ENCODE measurements at places on chromosomes 7 and 10.

- DNase-seq: no peak
Measured at GRCh38 chr10:47244560-47245500, 55.2 kb upstream of the GDF10 start.

GRCh38 chr7:156456503-156457115, 184.0 kb upstream of the RNF32 start:
- no peak for DNase-seq

DNA sequence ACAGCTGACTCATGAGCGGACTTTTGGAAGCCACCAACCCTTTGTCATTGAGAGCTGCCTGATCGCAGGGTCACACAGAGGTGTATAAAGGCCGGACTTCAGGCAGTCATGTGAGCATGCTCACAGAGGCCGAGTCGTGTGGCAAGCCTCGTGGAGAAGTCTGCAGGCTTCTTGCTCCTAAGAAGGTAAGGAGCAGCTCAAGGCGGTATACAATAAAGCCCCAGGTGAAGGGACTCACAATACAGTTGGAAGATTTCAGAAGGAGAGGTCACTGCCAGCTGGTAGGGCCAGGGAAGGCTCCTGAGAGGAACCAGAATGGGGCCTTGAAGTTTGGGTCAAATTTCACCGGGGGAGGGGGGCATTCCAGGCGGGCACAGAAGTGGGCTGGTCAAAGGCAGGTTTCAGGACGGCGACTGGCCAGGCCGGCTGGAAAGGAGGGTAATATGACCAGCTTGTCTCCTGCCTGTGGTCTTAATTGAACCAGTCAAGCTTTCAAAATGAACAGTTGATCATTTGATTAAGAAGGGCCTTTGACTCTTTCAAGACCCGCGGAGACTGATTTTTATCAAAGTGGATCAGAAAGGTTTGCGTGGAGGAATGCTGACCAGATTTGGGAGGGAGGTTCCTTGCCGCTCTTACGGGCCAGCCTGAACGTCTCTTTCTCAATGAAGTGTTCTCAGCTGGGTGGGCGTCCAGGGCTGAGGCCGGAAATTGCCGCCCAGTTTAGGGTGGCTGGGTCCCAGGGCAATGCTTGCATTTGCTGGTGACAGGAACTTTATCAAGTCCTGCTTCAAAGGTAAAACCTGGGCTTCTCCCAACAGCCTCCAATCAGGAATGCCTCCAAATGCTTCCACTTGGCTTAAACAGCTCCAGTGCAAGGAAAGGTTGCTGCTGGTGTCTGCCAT, 178.6 kb downstream of the EMX2 start:
- no peak for DNase-seq

DNA sequence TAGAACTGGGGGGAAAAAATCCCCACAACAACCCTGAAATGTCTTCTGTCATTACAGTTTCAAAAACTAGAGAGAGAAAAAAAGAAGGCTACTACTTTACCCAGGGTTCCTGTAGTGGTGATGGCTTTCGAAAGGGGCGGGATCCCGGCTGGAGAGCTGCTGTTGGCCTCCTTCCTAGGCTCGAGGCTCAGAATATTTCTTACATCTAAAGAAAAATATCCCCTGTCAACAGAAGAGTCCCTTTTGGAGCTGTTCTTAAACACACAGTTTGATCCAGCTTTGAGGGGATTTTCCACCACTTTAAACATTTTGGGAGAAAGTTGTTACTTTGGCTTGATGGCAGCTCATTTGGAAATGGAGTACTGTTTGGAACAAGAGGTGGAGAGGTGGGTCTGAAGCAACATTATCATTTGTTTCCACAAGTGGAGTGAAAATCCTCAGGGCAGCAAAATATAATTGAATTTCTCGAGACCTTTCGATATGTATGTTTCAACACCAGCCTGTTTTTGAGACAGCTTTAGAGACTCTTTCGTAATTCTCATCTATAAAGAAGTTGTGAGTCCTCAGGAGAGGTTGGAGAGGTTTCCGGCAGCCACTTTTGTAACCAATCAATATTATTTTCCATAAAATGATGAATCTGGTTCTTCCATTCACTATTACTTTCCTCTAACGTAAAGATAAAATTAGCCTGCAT, 5.1 kb downstream of the HOXA13 start:
- DNase-seq: no peak

- DNase-seq: peak; percentile 20
Measured at GRCh38 chr7:18345641-18346234, 149.8 kb upstream of the HDAC9 start.

- no peak for DNase-seq
Measured at GRCh38 chr7:22694597-22695207, 32.3 kb upstream of the IL6 start.

- DNase-seq: no peak
Measured at GRCh38 chr10:127498087-127498486, 51.0 kb upstream of the NPS start.

DNA sequence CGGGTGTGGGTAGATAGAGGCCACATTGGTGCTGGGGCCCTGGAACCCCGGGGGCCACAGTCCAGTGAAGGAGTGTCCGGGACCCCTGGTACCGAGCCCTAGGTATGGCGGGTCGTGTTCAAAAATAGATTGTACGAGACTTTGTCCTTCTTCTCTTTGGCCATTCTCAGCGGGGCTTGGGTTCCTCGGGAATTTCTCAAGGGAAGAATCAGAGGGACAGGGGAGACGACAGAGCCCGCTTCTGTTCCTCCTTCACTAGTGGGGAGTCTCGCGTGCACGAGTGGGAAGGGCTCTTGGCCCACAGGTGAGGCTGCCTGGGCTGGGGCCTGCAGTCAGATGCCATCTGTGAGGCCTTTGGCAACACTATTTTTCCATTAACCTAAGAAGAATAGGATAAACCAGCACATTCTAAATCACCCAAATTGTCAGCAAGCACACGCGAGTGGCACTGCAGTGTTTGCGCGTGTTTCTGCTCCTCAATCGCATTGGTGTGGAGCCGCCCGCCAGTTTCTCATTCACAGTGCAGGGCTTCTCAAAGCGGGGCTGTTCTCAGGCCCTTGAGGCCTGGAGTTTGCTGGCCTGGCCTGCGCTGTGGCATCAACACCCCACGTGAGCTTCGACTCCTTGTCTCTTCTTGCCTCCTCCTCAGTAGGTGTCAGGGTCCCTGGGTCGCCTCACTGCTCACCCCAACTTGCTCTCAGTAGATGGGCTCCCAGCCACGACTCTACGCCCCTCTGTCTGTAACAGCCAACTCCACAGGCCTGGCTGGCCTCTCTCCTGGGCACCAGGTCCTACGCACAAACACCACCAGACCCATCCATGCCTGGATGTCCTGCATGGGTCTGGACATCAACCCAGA, 187.6 kb upstream of the SHH start:
- no peak for DNase-seq

- DNase-seq: no peak
Measured at GRCh38 chr7:156017431-156017830, 205.2 kb upstream of the SHH start.

Measured in CD4-positive, alpha-beta T cell treated with Interleukin-15 for 1 hour (primary cell).